ENCODE measurements at places on chromosomes 4 and X.

- no peak for DNase-seq
Measured at GRCh38 chrX:40508560-40508959, 72.2 kb upstream of the ATP6AP2 start.

DNA sequence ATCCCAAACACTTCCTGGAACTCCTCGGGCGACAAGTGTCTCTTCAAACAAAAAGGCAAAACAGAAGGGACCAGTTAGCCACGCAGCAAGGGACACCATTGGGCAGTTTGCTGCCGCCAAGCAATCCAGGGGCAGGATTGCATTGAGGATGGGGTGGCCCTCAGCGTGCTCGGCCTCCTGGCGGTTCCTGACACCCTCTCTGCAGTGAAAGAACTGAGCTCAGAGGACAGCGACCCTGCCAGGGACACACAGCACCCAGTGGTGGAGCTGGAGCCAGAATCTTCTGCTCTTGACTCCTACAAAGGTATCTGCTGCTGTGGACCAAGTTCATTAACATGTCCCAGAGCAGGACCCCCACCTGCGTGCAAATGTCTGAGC, 27.4 kb upstream of the AFAP1 start:
- no peak for DNase-seq

DNA sequence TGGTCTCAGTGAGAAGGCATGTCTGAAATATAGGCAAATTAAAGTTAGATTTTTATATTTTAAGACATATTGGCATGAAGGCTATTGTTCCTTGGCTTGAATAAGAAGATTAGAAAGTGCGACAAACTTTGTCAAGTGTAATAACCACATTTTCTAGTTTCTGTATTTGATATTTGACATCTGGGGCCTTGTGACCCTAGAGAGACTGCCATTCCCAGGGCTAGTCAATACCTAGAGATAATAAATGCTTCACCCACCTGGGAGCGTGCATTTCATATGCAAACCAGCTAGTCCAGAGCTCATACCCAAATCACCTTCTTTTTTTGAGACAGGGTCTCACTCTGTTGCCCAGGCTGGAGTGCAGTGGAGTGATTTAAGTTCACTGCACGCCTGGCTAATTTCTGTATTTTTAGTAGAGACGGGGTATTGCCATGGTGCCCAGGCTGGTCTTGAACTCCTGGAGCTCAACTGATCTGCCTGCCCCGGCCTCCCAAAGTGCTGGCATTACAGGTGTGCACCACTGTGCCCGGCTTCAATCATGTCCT, 62.6 kb downstream of the COQ2 start:
- no peak for DNase-seq

DNA sequence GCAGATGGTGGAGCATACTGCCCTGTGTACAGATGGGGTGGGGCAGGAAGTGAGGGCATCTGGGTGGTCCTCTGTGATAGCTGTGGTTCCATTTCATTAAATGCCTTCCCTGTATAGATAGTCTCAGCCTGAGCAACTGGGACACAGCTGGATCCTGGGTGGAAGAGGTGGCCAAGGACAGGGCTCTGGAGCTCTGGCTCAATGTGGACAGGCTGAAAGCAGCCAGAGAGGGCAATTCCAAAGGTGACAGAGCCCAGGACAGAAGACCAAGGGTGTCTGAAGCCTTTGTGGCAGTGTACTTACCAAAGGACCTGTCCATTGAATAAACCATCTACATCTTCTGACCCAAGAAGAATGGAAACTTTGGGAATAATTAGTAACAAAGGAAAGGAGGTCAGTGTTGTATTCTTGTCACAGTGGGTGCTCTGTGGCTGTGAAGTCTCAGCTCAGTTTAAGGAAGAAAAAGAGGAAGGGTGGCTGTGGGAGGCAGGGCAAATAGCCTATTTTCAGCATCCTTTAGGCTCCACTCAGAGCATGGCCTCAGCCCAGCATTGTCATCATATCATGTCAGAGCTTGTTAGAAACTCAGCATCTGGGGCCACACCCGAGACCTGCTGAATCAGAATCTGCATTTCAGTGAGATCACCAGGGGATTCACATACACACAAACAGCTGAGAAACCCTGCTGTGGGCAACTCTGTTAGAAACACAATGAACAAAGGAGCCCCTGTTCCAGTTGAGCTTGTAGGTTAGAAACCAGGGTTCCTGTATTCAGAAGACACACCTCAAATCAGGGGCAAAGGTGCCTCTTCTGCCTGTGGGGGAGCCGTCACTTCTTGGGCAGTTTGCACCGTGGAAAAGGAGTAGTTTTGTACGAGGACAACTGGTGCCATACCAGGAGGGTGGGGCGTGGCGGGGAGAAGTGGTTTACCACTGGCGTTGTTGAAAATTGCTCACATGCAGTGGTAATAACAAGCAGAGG, 168.6 kb downstream of the PTTG2 start:
- peak; percentile 54 for DNase-seq

GRCh38 chr4:124202099-124202498, 510.4 kb downstream of the ANKRD50 start:
- DNase-seq, result peak; percentile 15

GRCh38 chr4:76689145-76689817, 208.7 kb downstream of the SOWAHB start:
- peak; percentile 53 for DNase-seq

- DNase-seq, result peak; percentile 59
Measured at GRCh38 chrX:11461201-11462001, 168.2 kb downstream of the AMELX start.

- peak; percentile 29 for DNase-seq
Measured at GRCh38 chr4:164779811-164780216, 25.9 kb downstream of the SMIM31 start.

- DNase-seq, result no peak
Measured at GRCh38 chr4:63619771-63620170, 789.5 kb downstream of the TECRL start.

- no peak for DNase-seq
Measured at GRCh38 chrX:7088968-7089615, 58.4 kb upstream of the STS start.

GRCh38 chrX:30296408-30297254, 12.6 kb downstream of the NR0B1 start:
- no peak for DNase-seq

GRCh38 chr4:56129431-56129861, 180.7 kb downstream of the CEP135 start:
- DNase-seq, result peak; percentile 5

DNA sequence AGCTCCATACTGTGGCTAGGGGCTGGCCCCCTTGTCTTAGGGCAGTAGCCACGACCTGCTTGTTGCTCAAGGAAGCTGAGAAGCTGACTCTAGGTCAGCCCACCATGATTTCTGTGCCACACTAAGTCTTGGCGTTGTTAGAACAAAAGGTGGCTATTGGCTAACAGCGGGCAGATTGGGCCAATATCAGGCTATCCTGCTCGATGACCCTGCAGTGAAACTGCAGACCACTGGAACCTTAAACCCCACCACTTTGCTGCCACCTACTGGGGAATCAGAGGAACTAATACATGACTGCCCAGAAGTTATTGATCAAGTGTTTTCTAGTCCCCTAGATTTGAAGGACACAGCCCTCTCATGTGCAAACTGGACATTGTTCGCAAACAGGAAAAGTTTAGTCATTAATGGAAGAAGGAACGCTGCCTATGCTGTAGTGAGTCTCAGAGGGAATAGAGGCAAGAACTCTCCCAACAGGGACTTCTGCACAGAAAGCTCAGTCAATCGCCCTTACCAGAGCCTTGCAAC, 17.0 kb upstream of the PAPSS1 start:
- DNase-seq, result peak; percentile 70

DNA sequence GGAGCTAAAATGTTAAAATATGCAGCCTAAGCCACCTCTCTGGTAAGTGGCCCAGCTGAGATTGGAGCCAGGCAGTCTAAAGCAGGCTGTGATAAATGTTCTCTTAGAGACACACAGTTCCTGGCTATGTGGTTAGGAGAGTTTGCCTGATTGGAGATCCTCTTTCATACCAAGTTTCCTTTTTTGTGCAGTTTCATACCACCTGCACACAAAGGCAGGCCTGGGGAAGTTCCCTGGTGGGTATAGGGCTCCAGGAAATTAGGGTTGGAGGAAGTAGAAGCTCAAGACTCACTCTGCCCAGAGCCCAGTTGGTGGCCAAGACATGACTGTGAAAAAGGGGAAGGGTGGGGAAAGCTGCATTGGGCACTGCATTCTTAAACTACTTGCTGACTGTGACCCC, 16.9 kb downstream of the CYBB start:
- DNase-seq, result no peak

DNA sequence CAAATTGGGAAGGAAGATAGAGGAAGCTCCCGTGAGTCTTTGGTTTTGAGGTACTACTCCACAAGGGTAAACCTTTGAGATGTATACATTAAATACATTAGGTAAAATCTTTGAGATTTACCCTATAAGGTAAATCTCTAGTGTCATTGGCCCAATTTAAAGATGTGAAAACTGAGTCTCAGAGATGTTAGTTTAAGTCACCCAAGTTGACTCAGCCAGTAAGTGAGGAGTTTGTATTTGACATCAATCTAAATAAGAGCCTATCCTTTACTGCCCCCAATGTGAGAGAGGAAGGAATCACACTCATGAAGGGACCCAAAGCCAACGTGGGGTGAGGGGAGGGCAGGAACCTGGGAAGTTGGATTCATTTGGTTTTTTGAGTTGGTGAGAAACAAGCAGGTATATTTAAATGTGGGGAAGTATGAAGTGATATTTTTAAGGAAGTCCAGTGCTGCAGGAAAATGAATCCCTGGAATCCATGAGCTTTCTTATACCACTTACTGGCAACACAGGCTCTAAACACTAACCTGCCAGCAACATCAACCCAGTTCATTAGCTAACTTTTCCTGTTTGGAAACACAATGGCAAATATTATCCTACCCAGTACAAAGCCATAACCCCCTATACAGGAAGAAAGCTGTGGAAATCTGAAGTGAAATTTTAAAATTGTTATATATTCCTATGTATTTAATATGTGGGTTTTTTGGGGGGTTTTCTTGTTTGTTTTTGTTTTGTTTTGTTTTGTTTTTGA, 55.3 kb downstream of the PALLD start:
- DNase-seq, result peak; percentile 63

DNA sequence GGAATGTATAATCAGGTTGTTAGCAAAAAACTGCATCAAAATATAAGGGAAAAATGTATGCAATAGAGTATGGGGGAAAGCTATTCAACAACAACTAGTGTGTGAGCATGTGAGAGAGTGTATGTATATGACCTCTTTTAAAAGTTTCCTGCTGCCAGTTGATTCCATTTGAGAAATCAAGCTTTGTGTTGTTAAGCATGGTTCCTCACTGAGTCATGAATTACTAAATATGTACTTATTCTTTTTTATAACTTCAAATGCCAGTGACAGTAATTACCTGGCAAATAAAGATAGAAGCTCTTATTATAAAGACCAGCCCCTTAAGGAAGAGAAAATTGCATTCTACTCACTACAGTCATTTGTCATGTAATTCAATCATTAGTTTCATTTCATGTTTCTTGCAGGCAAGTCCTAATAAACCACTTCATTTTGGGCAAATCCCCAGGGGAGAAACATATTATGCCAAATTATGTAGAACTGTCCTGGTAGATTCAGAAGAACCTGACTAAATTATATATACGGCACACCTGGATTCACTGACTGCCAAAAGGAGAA, 19.2 kb downstream of the RASGEF1B start:
- DNase-seq, result no peak

DNA sequence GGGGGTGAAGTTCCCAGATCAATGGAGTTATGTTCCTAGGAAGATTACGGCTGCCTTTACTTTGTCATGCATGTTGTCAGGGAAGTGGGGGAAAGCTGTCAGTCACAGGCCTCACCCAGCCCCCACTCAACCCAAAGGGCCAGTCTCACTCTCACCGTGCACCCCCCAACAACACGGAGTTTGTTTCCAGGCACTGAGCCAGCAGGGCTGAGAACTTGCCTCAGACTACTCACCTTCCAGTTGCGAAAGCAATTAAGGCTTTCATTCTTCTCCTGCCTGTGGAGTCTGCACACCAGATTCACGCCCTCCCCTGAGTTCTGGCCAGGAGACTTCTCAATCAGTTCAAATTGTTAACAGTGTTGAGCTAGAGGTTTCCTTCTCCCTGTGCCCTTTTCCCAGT, 114.3 kb downstream of the SH3BGRL start:
- DNase-seq, result no peak

DNA sequence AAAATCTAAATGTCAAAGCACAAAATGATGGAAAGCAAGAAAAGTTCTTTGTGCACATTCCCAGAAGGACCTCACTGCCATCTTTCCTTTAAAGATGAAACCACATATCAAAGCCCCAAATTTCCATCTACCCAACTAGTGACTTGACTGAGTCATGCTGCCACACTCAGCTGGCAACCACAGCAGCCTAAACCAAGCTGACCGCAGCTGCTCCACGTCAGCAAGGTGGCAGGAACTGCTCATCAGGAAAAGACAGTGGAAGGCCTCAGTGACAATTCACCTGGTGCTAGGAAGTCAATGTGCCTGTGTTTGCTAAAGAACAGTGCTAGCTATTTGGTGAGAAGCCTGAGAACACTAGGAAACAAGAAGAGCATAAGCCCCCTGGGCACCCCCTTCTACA, 26.1 kb downstream of the ACOX3 start:
- no peak for DNase-seq

DNA sequence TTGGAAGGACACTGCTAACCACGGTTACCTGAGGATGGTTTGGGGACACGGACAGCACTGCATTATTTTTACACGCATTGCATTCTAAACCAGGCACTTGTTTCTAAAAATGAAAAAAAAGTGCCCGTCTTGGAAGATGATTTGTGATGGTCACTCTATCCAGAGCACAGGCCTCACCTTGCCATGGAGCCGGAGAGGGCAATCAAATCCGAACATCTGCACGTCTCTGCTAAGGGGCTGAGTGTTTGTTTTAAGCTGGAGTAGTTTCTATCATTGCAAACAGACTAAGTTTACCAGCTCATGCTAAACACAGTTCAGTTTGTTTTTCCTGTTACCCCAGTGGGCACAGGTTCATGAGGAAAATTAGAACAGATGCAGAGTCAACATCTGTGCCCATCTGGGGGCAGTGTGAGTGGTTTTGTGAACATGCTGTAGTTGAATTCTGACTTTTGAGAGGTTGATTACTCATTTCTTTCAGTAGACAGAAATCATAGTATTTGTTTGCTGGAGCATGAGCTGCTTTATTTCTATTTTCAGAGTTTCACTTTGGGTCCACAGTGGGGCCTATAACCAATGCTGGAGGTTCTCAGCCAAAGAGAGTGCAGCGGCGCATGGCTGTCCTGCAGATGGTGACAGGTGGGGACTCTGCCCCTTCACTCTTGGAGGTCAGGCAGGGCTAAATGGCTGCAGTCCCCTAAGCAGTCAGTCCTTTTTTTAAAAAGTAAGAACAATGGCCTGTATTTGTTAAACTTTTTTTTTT, 65.4 kb upstream of the ENPP6 start:
- no peak for DNase-seq

Measured in ELR (cell line).